Right ventricle myocardium inferior (tissue), 1 donor: ENCODE measurements at places on chromosomes 6 and 20.

DNA sequence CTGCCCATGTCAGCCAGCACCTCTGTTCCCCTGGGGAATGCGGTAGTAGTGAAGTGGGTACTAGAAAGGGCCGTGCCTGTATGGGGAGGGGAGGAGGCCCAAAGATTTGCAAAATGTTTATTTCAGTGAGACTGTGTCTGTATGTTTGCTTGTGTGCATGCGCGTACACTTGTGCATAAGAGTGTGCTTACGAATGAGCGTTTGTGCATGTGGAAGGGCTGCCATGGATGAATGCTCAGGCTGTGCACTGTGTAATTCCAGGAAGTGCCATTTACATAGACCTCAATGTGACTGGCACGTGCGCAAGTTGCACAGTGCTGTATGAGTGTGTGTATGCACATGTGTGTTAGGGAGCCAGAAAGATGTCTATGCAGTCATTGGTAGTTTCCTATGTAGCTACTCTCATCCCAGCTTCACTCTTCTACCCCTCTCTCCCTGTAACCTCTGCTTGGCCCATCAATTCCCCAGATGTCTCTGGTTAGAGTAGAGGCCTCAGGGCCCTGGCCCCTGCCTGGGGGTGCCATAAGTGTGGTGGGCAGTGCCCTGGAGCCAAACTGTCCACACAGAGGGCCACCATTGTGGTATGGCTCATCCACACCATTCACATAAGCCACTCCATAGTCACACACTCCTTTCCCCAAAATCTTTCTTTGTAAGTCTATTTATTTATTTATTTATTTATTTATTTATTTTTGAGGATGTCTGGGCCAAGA, 26.8 kb upstream of the SLC22A7 start:
- no peak for DNase-seq

GRCh38 chr20:57426271-57426689, 35.1 kb downstream of the RBM38 start:
- DNase-seq: peak; percentile 56

DNA sequence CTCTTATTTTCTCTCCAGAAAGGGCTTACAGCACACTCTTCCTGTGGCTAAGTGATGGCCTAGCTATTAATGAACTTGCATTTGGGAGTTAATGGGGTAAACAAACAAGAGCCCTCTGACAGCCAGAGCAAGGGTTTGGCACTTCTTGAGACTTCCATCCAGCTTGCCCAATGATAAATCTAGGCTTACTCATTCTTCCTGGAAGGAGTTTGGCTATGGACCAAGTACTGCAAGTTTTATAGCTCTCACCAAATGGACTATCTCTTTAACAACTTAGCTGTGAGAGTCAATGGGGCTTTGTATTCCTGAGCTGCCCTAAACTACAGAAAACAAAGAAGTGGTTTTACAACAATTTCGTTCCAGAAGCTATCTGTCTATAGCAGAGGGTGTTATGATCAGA, 16.7 kb upstream of the PI3 start:
- no peak for DNase-seq

DNA sequence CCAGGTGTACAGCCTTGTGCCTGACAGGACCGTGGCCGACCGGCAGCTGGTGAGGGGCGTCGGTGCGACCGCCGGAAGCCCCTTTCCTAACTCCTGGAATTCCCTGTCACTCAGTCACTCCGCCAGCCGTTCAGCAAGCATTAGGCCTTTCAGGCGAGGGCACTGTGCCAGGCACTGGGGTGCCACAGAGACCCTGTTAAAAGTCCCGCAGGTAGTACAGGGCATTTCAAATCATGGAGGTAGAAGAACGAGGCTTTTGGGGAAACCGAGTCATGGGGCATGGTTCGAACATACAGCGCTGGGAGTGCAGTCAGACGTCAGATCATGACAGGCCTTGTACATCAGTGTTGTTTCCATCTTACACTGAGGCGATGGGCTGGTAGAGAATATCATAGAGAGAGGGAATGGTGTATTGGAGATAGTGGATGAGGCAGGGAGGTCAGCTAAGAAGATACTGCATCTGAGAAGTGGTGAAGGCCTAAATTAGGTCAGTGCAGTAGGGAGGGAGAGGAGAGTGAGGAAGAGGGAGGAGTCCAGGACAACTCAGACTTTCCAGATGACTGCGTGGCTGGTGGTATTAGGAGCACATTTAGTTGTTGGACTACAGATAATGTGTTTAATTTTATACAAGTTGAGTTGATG, 892 bp upstream of the DXO start:
- no peak for DNase-seq

DNA sequence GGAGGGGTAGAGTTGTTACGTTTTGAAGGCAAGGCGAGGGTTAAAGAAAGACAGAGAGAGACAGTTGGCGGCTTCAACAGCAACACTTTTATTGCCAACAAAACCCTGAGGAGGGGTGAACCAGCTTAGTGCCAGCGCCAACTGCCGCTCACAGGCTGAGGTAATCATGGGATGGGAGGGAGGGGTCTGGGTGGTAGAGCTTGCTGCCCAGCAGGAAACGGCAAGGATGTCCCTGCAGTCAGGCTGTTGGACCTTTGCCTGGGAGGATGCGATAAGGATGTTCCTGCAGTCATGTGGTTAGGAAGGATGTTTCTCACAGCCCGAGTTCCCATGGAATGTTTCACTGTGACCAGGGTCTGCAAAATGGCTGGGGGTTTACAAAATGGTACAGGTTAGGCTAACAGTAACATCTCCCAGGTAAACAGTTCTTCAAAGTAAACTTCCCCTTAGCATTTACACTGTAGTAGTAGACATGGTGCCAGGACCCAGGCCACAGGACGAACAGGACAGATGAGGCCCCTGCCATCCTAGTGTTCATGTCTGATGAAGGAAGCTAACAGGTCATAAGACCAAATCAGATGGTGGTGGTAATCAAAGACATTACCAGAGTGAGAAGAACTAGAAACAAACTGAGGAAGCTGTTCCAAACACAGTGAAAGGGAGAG, 647.3 kb upstream of the DEFB115 start:
- DNase-seq: no peak

DNA sequence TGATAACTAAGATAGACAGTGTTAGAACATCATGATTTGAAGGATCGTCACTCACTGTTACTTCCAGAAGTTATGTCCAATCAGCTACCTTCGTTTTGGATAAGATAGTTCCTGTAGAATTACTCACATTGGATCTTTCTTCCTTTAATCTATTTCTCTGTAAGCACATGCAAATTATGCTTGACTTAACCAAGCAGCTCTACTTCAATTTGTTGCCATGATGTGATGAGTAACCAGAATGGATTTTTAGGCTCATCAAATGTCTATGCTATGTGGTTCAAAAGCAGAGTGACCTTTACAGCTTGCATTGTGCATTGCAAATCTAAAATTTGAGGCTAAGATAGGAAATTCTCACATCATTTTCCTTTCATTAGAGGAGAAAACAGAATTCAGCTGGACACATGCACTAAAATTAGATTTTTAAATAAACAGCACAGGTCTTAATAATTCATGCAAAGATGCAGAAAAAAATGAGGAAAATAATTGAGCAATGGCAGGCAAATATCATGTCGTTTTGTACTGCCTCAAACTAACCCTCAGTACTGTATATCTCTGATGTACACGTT, 76.7 kb upstream of the ZFP64 start:
- DNase-seq: no peak
